ENCODE measurements at places on chromosomes 3 and 15.

- DNase-seq, result no peak
These were observed 143.0 kb downstream of the EPHB1 start for GRCh38 chr3:134938029-134938525.

GRCh38 chr3:194130807-194131589 is 5.0 kb upstream of the HES1 start:
- DNase-seq, result peak; percentile 75

- DNase-seq, result no peak
These were observed 36.2 kb downstream of the TXNRD3 start for GRCh38 chr3:126618760-126619159.

GRCh38 chr3:131485119-131485518 is 17.7 kb downstream of the MRPL3 start:
- DNase-seq, result no peak

- no peak for DNase-seq
These were observed 887.4 kb upstream of the ROBO1 start for GRCh38 chr3:80655216-80655615.

DNA sequence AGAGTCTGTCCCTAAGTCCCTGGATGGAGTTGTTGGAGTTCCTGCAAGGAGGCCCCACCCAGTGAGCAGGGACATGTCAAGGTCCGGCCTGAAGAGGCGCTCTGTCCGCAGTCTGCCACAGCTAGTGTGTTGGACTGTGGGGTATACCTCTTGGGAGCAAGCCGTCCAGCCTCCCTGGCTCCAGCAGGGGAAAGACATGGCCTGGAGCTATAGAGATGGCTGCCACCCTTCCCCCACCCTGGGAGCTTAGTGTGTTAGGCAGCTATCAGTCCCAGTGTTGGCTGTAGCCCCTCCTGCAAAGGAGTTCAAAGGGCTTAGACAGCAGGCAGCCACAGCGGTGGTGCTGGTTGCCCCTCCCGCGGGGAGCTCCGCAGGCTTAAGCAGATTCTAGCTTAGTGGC is 20.3 kb downstream of the IMPG2 start:
- no peak for DNase-seq

DNA sequence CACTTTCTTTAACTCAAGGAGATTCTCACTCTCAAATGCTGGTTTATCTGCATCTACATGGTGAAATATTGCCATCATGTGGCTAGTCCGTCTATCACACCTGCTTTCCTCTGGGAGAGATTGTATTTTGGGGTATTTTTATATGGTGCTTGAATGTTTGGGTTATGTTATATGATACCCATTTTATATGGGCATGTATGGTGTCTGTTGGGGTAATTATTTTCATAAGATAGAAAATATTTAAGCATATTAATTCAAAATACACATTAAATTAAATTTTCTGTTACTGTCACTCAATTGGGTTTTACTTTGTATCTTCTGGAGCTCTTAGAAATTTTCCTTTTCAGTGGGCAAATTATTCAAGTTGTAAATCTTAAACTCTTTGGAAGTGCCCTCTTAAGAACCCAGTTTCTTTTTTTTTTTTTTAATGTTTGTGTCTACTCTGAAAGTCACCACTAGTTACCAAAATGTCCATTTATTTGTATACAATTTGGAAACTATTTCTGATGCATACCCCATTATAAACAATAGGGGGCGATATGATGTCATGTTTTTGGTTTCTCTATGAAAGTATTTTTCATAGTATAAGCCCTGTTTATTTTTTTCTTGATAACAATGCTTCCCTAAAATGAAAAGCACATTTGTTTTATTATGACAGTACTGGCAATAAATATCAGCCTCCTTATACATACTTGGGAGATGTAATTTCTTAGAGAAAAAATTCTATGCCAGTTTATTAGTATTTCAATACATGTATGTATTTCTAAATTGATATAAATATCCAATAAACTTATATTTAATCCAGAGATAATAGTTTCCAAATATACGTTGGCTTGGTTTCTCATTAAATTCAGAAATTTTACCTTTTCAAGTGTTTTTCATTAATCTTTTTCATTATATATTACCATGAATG is 36.1 kb upstream of the PLSCR5 start:
- peak; percentile 27 for DNase-seq

DNA sequence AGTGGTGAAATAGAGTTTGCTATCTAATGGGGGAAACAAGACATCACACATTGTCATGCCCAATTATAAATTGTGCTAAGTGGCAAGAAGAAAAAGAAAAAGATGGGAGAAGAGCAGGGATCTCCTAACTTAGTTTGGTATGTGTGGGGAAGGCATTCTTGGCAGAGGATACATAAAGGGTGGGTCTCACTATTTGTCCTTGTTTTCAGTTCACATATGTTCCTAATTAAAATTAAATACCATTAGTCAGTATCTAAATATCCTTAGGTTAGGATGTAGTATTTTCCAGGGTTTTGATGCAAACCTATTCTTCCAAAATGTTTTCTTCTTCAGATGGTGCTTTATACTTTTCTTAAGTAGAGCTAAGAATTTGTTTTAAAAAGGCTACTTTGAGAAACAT is 173.7 kb downstream of the B3GALNT1 start:
- DNase-seq, result no peak

GRCh38 chr3:109081746-109082510 is 36.0 kb downstream of the MORC1 start:
- peak; percentile 3 for DNase-seq

DNA sequence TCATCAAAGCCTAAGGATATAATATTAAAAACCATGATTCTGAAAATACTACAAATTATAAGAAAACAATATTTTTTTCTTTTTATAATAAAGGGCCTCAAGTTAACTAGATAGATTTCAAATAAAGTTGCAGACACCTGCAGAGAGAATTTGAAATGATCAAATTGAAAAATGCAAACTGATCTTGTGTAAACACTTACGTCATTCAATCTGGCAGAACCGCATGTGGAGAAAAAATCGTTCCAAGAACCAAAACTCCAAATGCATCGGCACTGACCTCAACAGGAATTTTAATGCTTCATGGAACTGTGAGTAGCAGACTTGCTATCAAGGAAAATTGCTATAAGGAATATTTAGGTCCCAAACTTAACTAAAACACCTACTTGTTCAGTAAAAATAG is 17.2 kb downstream of the CPA3 start:
- no peak for DNase-seq

DNA sequence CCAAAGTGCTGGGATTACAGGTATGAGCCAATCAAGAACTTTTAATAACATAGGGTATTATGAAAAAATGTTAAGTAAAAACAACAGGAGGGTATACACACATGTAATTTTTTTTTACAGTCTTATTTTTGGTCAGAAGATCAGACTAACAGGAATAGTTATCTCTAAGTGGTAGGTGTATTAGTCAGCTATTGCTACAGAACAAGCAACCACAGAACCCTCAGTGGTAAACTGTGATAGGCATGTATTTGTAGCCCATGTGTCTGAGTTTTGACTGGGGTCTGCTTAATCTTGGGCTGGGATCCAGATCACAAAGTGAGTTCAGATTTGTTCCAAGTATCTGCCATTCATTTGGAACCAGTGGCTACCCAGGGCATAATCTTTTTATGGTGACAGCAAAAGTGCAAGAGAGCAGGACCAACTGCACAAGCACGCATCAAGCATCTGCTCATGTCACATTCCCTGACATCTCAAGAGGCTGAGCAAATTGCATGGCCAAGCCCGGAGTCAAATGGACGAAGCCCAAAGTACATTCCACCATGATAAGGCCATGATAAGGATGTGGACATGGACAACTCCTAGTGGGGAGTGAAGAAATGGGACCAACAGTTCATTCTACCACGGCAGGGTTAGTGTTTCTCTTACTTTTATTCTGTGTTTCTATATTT is 3.0 kb upstream of the IL5RA start:
- DNase-seq, result no peak

GRCh38 chr3:39255503-39256325 is 24.1 kb downstream of the CX3CR1 start:
- no peak for DNase-seq

DNA sequence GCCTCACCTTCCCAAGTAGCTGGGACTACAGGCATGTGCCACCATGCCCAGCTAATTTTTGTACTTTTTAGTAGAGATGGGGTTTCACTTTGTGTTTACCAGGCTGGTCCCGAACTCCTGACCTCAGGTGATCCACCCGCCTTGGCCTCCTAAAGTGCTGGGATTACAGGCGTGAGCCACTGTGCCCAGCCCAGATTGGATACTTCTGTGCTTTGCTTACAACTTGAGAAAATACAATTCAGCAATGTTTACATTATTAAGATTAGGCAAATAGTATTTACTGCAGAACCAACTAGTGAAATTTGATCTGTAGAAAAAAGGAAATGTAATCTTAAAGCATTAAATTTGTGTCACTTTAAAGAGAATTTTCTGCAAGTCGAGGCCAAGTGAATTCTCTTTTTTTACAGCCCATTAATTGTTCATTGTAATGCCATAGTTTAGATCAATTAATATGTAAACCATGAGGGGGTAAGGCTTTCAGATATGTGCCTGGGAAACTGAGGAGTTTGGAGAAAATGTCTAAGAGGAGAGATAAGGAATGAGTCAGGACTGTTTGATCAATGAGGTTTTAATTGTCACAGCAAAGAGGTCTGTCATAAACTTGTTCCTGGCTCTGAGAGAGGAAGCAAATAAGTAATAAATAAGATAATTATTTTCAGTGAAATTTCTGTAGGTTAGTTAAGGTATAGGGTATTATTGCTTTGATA is 15.3 kb downstream of the PYDC2 start:
- no peak for DNase-seq

GRCh38 chr3:39126532-39127071 is 19.1 kb downstream of the TTC21A start:
- no peak for DNase-seq

DNA sequence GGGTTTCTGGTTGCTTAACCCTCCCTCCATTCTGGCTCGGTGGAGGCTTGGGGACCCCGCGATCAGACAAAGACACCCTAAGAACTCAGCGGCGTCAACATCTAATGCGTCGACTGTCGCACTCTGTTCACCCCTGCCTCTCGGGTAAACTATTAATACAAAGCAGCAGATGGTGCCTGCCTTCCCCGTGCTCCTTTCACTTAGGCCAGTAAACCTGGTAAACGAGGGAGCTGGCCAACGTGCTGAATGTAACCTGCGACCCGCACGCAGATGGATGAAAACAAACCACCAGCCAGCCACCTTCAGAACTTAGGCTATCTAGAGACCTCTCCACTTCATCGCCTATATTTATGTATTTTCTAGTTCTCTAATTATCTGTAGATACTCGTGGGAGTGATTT is 848 bp upstream of the CADPS start:
- no peak for DNase-seq

Data from NCI-H748 treated with DMSO at 0.1 percent for 48 hours (cell line).